LoVo (cell line): ENCODE measurements at places on chromosomes 1 and 21.

DNA sequence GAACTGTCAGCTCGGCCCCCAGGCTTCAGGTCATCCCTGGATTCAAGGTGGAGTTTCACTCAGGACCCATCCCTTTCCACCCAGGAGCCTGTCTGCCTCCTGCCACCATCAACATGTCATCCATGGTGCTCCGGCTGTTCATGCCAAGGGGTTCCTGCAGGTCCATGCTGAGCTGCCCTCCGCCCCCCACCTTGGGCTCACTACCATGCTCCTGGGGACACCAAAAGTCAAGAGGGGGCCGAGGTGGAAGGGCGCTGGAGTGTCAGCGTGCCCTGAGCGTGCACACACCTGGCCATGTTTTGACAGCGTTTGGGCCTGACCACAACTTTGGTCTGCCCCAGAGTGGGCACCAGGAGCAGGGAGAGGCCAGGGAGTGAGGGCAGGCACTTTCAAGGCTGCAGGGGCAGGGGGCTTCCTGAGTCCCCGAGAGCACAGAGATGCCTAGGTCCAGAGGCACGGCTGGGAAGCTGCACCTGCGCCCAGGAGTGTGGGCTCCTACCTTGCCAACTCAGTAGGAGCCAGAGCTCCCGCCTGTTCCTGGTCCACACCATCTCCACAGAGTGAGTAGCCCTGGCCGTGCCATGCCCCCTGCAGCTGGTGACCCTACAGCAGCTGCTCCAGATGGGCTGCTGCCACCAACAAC is 639.6 kb upstream of the ZP4 start:
- no peak for DNase-seq

DNA sequence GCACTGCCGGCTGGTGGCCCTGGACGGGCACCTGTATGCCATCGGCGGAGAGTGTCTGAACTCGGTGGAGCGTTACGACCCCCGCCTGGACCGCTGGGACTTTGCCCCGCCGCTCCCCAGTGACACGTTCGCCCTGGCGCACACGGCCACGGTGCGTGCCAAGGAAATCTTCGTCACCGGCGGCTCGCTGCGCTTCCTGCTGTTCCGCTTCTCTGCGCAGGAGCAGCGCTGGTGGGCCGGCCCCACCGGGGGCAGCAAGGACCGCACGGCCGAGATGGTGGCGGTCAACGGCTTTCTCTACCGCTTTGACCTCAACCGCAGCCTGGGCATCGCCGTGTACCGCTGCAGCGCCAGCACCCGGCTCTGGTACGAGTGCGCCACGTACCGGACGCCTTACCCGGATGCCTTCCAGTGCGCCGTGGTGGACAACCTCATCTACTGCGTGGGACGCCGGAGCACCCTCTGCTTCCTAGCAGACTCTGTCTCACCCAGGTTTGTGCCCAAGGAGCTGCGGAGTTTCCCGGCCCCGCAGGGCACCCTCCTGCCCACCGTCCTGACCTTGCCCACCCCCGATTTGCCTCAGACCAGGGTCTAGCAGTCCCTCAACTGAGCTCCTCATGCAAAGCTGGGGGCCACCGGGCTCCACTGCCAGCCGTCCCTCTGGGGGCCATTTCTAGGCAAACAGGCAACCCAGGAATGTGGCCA is 2.1 kb downstream of the KLHDC7A start:
- no peak for DNase-seq

DNA sequence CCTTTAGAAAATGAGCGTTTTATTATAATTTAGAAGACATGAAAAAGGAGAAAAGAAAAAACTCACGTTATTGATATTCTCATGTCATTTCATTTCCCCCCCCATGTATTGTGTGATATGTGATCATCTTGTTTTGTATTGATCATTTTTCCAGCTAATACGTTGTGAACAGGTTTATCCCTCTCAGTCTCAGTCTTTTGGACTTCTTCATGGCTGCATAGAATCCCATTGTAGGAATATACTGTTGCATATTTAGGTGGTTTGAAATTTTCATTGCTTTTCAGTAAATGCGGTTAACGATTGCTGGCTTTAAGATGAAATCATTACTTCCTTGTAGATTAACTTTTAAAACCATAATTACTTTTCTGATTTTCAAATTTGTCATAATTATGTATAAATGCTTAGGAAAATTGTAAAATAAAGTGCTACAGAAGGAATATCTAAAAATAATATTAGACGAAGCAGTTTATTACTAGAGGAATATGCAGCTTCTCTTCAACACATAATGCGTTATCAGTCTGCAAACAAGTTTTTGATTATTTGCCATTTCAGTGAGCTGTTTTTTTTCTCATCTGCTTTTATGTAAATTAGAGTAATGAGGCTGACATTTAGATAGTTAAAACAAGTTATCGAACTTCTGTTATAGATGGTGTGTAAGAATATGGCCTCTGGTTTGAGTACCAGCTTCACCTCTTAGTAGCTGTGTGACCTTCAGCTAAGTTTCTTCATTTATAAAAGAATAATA is 1.8 kb downstream of the SON start:
- no peak for DNase-seq

GRCh38 chr1:38261574-38261973 is 215.0 kb upstream of the POU3F1 start:
- DNase-seq = no peak

DNA sequence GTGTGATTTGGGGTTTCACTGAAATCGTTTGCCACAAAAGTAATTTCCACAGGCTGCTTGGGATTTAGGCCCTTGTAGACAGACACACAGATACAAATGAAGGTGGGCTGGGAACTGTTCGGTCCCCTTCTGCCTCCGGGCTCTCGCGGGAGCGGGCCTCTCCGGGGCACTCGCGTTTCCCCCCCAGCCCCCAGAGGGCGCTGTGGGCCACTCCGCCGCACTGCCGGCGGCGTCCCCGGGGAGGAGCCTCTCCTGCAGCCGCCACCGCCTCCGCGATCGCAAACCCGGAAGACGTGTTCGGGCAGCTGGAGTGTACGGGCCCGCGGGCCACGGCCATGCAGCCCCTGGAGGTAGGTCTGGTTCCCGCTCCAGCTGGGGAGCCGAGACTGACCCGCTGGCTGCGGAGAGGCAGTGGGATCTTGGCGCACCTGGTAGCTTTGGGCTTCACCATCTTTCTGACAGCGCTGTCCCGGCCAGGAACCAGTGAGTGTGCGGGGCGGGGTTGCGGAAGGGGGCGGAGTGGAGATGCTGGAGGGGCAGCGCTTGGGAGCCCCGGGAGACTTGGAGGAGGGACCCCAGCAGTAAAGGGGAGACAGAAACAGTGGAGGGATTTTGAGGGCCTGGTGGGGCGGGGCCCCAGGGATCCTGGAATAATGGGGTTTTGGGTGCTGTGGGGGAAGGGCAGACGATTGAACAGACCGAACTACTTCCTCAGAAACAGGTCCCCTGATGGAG is at the start of gene CYB561D1:
Gene CYB561D1, plus strand, starts transcription at position 290 of the 735 bp plus-strand sequence. Its CDS starts 46 bp downstream, at position 336.
- peak; percentile 84 for DNase-seq

DNA sequence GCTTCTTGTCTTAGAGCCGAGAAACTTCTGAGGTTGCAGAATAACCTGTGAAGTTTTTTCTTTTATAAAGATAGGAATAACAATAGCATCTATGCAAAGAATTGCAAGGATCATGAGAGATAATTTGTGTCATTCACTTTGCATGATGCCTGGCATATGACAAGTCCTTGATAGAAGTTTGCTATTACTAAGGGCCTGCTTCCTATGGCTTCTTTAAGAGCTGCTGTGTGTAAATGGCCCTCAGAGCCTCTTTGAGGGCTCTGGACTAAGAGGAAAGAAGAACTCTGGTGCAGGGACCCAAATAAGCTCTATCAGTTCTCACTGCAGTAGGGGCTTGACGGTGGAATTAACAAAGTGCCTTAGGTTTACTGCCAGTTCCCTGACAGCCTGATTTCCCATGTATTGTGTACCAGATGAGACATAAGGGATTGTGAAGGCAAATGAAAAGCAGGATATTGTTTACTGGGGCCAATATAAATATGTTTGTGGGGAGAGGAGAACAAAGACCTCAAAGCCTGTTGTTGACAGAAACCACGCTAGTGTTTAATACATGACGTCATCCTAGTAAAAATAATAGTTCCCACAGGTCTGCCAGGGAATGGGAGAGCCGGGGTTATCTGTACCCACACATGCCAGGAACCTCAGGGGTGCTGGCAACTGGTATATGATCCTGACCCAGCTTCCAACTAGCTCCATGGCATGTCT is 131.2 kb upstream of the UBE2U start:
- peak; percentile 1 for DNase-seq

- DNase-seq = no peak
Measured at GRCh38 chr1:8525216-8525557, 207.3 kb downstream of the SLC45A1 start.

DNA sequence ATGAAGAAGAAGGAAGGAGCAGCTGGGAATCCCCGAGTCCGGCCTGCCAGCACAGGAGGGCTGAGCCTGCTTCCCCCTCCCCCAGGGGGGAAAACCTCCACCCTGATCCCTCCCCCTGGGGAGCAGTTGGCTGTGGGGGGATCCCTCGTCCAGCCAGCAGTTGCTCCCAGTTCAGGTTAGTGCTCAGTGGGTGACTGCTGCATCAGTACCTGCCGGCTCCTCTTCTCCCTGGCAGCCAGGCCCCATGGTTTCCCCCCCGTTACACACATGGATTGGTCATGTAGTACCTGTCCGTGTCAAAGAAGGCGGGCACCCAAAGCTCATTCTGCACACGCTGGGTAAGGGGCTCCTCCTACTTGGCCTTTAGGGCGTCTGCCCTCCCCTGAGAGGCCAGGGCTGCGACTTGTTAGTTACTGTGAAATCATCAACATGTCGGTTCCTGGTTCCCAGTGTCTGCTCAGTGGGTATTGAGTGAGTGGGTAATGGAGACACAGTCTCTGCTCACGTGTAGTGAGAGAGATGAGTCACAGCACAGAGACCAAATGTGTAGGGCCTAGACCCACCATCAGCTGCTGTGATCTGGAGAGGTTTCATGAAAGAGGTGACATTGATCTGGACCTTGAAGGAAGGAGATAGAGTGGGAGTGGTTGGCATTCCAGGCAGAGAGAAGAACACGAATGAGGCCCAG is 11.5 kb downstream of the NECAP2 start:
- no peak for DNase-seq

DNA sequence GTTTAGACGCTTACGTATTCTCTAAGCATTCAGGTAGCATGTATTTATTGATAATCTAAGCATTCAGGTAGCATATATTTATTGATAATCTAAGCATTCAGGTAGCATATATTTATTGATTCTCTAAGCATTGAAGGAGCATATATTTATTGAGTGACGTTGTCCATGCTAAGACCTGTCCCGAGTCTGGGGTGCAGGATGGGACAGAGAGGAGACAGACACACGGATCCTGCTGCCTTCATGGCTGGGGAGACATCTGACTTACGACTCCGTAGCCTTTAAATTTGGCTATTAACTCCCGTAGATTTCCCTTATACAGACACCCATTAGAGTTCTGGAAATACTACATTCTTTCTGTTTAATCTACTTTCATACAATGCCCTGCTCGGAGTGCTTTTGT is 982 bp downstream of the SCCPDH start:
- DNase-seq = no peak
